Activated CD4-positive, alpha-beta T cell treated with anti-CD3 and anti-CD28 coated beads for 24 hours (primary cell): ENCODE measurements at places on chromosomes 2 and 18.

GRCh38 chr2:197293252-197294007, 17.1 kb downstream of the ANKRD44 start:
- DNase-seq = no peak

DNA sequence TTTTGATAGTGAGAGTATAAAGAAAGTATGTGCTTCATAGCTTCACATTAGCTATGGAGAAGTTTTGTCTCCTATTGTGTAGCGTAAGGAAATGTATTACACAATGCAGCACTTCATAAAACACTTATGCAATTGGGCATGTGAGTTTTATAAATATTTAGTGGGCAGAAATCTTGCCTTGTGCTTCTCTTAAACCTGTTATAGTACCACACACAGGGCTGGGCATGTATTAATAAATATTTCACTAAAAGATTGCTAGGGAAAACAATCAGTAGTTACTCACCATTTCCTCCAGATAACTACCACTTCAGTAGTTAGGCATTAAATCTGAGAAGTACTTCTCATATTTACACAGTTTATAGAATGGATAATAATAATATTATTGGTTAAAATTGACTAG, 1080.8 kb upstream of the PIK3C3 start:
- no peak for DNase-seq

- no peak for DNase-seq
Observed at GRCh38 chr2:20242727-20243377, 17.9 kb upstream of the SDC1 start.

- DNase-seq = no peak
Observed at GRCh38 chr2:101704816-101705578, 7.5 kb downstream of the MAP4K4 start.

- DNase-seq = no peak
Observed at GRCh38 chr2:237627441-237628246, at the start of gene LRRFIP1. TSS of gene LRRFIP1 (plus strand) at chr2:237627587. CDS start at chr2:237627645, 58 bp downstream.

DNA sequence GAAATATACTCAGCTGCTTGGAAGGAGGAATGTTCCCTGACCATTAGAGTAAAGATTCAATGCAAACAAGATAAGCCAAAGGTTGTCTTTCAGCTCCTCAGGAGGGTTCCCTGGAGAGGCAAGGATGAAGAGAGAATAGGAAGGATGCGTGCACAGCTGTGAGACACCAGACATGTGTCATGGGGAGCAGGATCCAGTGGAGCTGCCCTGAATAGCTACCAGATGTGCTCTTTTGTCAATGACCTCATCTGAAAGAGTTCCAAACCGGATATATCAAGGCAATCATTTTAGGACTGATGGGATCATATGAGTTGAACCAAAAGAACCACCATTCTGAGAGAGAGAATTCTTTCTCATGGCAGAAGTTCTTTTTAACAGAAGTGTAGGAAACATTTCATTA, 490.6 kb downstream of the IRS1 start:
- no peak for DNase-seq

GRCh38 chr18:70197026-70197425, 8.5 kb downstream of the RTTN start:
- no peak for DNase-seq
